ENCODE measurements at places on chromosomes 1 and 21. TPM values are rescaled to one million over a fixed set of nuclear protein-coding genes. Genes with fewer than 3 reads are reported as not detected.

Gene PEX11B
- total RNA-seq: 27.5 TPM

Gene BNIPL
- total RNA-seq: 0.13 TPM

Gene OR2M3
- total RNA-seq: not detected

Gene DCST1
- total RNA-seq: not detected

Gene OR14K1
- not detected for total RNA-seq

Gene OXCT2
- 3.6 TPM for total RNA-seq

Gene MX1
- total RNA-seq: 6.7 TPM

Gene SLC1A7
- total RNA-seq: not detected

Gene DYNLT4
- 0.13 TPM for total RNA-seq

Gene ZNF648
- not detected for total RNA-seq

DNA sequence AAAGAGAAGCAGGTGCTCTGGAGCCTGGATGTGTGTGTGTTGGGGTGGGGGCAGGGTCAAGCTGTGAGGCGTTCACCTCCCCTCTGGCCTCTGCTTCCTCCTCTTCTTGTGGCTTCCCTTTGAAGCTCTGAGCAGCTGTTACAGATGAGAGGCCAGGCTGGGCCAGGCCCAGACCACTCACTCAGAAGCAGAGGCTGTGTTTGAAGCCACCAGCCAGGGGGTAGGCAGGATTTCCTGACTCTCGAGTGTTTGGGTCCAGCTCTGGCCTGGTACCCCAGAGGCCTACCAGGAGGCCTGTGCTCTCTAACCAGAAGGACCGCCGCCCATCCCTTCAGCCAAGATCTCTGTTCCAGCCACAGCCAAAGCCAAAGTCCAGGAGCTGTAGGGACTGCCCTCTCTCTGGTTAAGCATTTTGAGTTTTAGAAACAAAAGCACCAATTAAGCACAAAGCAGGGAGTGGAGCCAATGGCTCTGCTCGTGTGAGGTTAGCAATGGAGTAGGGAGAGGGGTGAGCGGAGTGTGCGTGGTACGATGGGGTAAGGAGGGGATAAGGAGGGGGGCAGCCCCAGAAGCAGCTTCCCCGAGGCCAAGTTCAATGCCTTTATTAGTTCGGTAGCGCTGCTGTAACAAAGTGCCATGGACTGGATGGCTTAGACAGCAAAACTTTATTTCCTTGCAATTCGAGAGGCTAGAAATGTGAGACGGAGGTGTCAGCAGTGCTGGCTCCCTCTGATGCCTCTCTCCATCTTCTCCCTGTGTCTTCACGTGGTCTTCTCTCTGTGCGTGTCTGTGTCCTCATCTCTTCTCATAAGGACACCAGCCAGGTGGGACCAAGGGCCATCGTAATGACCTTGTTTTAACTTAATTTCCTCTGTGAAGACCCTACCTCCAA lies 20.5 kb downstream of the RCSD1 start:
- DNase-seq: peak; percentile 14

GRCh38 chr1:1440262-1441001 lies 4.9 kb downstream of the VWA1 start:
- DNase-seq: no peak

- DNase-seq: no peak
Measured at GRCh38 chr1:205381305-205381704, 24.6 kb upstream of the KLHDC8A start.

DNA sequence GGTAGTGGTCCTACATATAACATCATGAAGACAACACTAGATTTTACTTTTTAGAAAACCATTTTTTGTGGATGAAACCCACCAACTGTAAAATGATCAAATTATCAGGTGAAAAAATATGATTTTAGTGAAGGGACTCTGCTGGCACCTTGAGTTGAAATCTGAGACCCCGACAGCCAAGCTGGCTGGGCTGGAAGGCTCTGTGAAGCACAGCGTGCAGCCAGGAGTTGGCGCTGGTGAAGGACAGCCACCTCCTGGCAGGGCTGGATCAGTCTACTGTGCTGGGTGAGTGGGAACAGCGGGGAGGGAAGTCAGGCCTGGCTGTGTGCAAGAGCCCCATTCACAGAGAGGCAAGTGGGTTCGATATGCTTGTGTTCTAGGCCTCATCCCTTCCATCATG lies 47.9 kb downstream of the DDAH1 start:
- DNase-seq: no peak

DNA sequence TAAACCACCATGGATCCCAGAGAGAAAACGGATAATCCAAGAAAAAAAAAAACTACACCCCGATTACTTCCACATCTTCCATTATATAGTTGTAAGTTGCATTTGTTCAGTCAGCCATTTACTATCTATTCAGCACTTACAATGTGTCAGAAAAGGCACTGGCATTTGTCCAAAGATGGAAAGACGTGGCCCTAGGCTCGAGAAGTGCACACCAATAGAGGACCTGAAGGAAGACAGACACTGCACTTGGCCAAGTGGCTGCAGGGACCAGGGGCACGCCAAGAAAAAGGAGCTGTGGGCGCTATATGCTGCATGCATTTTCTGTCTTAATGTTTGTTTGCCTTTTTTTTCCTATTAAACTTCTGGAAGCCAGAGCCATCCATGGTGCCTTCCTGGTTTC lies 45.2 kb upstream of the LYST start:
- DNase-seq: no peak

- DNase-seq: peak; percentile 79
Measured at GRCh38 chr1:94863919-94864318, 43.8 kb downstream of the SLC44A3 start.

DNA sequence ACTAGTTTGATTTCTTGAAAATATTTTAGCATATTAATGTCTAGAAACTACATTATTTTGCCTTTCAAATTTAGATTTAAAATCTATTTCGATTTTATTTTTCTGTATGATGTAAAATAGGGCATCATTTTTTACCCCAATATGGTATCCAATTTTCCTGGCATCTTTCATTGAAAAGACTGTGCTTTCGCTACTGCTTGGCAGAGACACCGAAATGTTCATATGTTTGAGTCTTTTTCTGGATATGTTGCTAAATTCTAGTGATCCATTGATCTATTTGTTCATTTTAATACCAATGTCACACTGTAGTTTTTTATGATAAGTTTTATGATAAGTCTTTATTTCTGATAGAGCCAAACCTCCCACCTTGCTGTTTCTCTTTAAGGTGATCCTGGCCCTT lies 24.3 kb downstream of the ST6GALNAC3 start:
- DNase-seq: no peak

DNA sequence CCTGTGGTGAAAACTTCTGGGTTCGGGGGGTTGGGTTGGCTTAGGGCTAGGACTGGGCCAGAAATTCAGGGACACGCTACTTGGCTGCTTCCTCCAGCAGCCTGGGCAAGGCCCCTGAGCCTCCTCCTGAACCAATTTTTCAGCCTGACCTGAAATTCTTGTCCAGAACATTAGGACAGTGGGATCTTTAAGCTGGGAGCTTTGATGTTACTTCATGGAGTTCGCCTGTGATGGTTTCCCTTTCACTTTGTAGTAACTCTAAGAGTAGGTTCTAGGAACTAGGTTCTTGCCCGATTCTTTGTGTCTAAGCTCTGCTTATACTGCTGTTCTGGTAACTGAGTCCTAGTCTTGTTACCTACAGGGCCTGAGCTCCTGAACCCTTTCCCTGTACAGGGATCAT lies 75.3 kb downstream of the S1PR1 start:
- DNase-seq: no peak

- DNase-seq: no peak
Measured at GRCh38 chr1:54640863-54641836, at the start of gene MROH7. TSS of gene MROH7 (plus strand) at chr1:54641786. CDS start at chr1:54652927, 11,141 bp downstream.

DNA sequence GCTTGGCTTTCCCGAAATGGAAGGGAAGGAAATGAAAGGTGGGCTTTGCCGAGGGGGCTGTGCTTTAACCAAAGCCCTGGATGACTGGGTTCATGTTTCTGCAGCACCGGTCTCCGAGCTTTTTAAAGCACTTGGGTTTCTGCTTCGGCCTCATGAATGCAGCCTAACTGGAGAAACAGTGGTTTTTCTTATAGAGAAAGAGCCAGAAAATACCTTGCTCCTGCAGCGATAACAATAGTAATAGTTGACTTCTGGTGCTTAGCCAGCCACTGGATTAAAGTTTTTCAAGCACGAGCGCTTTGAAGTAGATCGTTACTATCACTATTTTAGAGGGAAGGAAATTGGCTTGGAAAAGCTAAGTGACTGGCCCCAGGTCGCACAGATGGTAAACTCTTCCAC lies 500 bp upstream of the DOCK7 start:
- DNase-seq: no peak

- DNase-seq: peak; percentile 17
Measured at GRCh38 chr1:171983584-171983983, 142.3 kb downstream of the DNM3 start.

DNA sequence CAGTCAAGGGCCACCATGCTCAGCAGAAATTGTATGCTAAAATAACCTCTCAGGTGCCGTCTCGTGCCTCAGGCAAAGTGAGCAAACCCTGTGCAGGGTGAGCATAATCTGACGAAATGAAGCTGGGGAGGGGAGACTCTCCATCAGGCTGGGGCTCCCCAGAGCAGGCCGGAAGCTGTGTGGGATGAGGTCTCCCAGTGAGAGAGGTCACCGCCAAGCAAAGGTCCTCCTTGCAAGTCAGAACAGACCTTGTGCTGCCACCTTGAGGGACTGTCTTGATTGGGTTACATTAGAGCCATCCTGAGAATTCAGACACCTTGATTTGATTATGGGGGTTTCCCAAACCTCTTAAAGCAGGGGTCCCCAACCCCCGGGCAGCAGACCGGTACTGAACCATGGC lies 64.2 kb downstream of the ZNF684 start:
- DNase-seq: no peak

DNA sequence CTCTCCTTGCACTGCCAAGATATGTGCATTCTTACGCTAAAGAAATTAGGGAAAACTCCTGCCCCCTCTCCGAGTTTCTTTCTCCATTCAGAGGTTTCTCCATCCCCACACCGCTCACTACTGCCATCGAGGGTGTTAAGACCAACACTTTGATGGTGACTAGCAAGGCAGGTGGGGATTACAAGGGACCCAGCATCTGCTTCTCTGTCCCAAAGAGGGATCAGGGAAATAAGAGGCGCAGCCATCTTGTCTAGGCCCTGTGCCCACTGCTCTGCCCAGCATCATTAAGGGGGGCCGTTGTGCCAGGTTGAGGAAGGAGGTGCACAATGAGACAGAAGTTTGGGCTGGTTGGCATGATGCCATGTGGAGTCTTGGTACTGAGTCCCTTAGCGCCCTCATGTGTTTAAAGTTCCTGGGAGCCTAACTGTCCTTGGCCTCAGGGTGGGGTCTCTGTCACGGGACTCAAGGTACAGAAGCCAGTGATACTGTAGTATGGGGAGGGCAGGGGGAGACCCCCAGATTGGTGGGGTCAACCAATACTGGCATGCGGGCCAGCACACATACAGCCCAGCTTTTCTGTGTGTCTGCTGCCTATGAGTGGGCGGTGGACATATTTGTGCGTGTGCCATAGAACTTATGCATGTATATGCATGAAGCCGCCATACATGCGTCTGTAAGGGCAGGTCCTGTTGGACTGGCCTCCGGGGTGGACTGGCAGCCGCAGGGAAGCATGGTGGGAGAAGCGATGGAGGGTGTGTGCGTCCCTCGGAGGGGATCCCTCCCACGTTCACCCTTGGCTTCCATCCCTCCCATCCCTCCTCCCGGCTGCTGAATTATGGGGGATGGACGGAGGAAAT lies 5.5 kb downstream of the EFNA3 start:
- peak; percentile 29 for DNase-seq

GRCh38 chr1:23019863-23020625 lies 776 bp downstream of the KDM1A start:
- peak; percentile 59 for DNase-seq

- DNase-seq: peak; percentile 71
Measured at GRCh38 chr1:51690285-51690961, 73.5 kb downstream of the OSBPL9 start.

DNA sequence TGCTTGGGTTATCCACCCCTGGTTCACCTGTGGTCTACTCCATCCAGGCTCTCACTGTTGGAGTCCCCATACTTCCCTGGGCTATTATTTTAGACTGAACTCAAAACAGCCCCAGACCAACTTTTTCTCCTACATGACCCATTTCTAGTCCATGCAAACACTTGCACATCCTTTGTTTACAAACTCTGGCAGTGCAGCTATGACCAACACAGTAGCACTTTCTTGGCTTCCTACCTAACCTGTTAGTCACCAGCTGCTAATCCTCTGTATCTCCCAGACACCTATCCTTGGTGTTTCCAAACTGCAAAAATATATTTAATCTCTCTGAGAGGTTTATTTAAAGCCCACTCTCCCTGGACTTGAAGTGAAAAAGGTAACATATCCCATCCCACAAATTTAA lies 90.8 kb downstream of the DDAH1 start:
- peak; percentile 72 for DNase-seq

DNA sequence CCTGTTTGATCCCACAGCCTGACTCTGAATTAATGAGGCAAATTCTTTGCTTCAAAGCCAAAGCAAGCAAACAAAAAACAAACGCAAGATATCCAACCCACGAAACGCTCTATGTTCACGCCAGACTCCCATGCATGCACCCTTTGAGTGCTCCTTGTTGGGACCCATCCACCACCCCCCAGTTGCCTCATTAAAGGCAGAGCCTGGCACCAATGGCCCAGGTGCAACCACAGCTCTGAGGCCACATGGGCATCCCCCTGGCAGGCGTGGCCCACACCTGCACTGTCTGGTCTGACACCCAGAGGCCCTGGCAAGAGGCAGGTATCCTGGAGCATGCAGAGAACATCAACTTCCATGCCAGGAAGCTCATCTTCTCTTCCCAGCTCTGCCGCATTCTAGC lies 1.1 kb upstream of the PADI4 start:
- DNase-seq: no peak

Data from dermis microvascular lymphatic vessel endothelial cell (primary cell).